SHP77 (cell line): ENCODE measurements at places on chromosomes 3 and 15.

GRCh38 chr3:136844724-136845123 is 17.3 kb upstream of the NCK1 start:
- DNase-seq: no peak

DNA sequence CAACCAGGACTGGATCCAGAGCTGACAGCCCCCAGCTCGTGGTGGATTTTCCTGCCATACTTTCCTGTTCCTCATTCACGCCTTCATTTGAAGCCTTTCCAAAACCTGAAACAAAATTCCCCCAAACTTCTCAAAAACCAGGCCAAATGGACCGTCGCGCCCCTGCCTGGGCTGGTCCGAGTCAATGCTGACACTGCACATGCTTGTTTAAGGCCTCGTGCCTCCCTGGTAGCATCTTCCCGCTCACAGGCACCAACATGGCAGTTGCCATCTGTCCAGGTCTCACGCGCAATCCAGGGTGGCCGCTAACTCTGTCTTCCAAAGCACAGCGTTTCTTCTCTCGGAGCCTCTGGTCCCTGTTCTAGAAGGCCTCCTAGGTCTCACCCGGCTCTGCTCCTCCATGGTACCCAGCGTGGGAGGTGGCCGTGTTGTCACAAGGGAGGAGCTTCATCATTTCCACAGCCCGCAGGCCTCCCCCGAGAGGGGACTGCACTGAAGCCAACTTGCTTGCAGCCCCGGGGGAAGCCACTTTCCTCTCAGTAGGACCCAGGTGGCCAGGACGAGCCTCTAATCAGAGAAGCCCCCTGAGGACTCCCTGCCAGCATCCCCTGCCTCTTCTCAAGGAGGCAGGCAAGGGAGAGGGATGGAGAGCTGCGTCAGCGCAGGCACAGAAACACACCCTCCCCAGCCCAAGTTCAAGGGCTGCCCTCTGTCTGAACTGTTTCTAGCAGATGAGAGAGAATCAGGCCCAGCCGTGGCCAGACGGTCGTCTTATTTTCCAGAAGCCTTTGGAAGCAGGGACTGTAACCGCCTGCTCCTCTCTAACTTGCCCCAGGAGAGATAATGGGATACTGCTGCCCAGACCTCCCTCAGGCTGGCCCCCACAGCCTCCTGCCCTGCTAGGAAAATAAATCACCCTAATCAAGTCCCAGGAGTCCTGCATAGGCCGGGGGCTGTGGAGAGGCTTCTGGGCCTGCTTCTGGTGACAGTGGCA is 152.8 kb upstream of the TLE3 start:
- no peak for DNase-seq

DNA sequence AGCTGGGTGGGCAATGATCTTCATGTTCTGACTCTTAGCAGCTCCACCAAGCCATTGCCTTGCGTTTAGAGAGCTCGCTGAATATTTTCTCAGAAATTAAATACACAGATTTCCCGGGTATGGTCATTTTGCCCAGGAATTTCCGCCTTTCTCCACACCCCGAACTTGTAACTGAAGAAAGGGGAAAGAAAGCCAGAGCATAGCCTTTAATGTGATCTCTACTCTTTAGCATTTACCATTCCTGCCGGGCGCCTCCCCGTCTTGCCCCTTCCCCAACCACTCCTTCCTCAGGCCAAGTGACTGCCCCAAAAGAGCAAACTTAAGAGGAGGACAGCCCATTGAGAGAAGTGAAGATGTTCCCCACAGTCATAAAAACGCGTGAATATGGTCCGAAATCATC is 53.1 kb downstream of the LMCD1 start:
- DNase-seq: no peak

DNA sequence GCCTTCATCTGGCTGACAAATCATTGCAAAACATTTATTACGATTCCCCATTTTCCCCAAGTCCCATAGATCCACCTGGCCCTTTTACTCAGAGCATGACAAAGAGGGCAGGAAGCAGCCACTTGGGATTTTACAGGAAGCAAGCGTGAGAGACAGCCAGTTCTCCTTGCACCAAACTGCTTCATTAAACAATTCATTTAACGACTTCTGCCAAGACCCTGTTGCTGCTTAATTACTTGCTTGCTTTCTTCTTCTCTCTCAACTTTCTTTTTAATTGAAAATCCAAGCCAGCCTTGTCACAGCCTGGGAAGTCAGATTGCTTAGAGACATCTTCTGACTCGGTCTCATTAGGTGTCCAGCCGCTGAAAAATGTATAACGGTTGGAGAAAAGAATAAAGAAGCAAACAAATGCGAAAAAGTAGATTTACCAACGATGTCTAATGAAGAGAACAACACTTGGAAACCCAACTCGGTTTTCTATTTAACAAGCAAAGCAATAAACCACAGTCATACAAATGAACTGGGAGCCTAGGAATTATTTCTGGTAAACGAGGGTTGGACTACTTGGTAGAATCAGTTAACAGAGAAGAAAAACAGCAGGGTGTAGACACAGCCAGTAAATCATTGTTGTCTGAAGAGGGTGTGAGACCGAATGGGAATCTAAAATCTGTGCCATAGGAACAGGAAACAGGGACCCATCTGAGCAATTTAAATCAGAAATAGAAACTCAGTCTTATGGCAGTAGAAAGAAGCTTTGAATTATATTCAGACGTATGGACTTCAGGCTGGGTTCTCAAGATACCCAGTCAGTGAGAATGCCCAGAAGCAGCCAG is 298.3 kb downstream of the LRRC3B start:
- DNase-seq: peak; percentile 43

GRCh38 chr15:33341953-33342352 is 31.2 kb downstream of the RYR3 start:
- DNase-seq: no peak

- no peak for DNase-seq
These were observed 18.2 kb downstream of the PFKFB4 start for GRCh38 chr3:48538451-48538850.

DNA sequence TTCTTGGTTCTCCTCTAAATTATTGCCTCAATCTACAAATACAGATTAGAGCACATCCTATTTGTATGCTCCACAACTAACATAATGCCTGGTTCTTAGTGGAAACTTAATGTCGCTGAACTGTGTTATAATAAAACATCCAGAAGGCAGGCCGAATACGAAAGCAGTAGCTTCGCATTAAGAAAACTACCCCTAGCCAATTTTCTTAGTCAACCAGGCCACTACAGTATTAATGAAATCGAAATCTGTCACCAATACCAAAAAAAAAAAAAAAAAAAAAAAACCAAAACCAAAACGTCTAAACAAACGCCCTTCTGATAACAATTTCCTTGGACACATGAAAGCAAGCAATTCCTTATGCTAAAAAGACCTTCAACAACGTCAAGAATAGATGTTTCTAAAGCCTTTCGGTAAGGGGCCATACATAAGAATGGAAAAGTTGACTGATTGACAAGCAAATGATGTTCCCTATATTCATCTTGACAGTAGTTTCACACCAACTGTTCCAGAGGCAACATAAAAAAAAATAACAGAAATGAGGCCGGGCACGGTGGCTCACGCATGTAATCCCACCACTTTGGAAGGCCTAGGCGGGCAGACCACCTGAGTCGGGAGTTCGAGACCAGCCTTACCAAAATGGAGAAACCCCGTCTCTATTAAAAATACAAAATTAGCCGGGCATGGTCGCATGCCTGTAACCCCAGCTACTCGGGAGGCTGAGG is 1.3 kb downstream of the DENND6A start:
- DNase-seq: peak; percentile 1

GRCh38 chr15:95162967-95163531 is 931.7 kb downstream of the MCTP2 start:
- DNase-seq: no peak

GRCh38 chr15:68271854-68272471 is 5.6 kb upstream of the FEM1B start:
- DNase-seq: peak; percentile 73

DNA sequence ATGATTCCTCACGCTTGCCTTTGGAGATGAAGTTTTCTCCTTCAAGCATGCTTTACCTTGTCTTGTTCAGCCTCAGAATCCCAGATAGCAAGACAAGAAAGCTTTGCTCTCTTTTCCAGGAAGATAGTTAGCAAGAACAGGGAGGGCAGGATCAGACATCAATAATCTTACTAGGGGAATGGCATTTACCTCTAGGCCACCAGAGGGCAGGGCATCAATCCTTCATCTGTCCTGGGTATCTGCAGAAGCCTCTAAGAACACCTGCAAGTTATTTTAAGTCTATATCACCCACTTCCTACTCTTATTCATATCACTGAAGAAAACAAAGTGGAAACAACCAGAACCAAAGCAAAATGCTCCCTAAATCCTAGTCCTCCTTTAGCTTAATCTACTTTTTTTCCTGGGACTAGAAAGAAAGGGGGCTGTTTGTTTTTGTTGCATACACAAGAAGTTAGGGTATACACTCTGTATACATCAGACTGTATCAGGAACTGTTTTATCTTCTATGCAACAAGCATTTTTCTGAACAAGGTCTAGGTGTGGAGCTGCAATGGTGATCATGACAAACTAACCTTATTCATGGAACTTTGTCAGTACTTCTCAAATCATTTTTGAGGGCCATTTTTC is 862.5 kb downstream of the CADM2 start:
- peak; percentile 23 for DNase-seq

- no peak for DNase-seq
These were observed 954 bp upstream of the MAPKBP1 start for GRCh38 chr15:41773332-41773728.

DNA sequence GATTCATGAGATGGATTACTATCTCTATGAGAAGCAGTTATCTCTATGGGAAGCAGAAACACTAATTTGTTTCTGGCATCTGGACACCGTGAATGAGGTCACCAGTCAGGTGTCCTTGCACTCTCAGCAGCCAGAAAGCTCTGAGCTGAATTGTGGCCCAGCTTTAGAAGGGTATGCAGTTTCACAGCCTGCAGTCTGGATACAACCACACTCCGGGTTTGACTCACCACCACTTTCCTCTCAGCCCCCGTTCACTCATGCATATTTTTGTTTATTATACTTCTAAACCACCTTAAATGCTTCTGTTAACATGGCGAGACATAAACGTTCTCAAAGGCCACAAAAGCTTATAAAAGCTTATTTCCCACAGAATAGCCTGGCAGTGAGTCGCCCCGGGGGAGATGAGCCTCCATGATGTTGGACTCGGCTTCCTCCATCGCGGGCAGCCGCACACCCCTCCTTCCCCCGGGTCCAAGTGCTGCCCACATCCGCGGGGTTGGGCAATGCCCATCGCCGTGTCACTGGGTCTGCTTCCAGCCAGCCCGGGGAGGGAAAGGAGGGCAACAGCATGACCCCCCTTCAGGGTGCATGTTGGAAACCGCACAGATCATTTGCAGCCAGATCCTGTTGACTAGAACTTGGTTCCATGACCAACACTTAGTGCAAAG is 16.8 kb upstream of the SLC41A3 start:
- DNase-seq: no peak

DNA sequence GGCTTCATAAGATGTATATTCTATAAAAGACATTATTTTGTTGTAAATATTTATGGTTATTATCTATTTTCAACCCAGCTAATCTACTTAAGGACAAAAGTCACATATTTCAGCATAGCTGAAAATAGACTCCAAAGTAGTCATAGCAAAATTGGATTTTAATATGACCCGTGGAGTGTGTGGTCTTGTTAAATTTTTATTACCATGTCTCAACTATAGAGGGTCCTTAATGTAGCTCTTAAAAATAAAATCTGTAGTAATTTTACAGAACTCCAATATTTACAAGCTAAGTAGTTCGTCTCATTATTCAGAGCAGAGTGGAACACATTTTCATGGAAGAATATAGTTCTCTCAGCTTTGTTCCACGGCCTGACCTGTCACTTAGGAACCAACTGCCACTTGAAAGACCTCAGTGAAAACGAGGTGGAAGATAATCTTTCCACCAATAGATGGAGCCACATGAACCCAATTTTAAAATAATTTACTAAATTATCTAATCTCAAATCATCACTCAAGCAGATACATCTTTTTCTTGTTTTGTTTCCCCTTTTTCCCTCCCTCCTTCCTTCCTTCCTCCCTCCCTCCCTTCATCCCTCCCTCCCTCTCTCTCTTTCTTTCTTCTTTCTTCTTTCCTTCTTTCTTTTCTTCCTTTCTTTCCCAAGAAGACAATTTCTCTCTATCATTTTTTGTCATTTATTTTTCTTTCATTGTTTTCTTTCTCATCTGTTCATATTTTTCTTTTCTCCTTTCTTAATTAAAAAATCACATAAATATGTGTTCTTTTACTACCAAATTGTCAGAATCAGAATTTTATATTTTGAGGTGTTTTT is 97.2 kb downstream of the CLDN1 start:
- peak; percentile 32 for DNase-seq

GRCh38 chr3:14123308-14124222 is 1.1 kb downstream of the CHCHD4 start:
- DNase-seq: no peak

- no peak for DNase-seq
These were observed 353.6 kb downstream of the CLSTN2 start for GRCh38 chr3:140288595-140288994.

DNA sequence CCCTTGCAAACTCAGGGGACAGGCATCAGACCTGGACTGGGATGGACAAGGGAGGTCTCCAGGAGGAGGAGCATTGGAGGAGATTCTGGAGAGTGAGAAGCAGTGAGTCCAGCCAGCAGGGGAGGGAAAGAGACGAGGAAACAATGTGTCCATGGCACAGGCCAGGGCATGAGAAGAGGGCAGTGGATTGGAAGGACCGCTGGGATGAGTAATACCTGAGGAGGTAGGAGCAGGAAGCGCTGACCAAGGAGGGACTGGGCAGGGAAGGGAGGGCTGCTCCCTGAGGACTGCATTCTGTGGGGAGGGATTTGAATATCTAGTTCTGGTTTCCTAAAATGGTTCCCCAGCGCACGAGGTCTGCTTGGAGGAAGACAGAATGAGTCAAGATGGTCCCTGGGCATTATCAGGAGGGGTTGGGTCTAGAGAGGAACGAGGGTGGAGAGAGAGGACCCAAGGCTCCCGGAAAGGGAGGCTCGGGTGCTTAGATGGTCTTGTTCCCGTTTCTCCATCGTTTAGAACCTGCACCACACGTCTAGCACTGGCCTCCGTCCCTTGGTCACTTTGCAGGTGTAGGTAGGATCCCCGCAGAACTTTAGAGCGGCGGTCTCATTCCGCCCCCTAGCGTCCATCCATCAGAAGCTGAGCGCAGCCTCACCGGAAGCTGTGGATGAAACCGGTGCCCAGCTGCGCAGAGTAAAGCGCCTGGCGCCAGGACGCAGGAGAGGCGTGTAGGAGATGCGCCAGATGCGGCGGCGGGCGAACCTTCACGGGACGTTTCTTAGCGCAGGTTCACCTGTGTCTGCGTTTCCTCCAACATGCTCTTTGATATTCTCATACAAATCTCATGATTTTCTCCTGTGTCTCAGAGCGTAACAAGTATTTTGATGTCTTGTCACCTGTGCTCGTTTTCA is 190.7 kb upstream of the NDN start:
- peak; percentile 75 for DNase-seq

- no peak for DNase-seq
These were observed 28.0 kb upstream of the TPRG1 start for GRCh38 chr3:189143771-189144170.
